ENCODE measurements at places on chromosomes 6 and 20. TPM values are rescaled to one million over a fixed set of nuclear protein-coding genes. Genes with fewer than 3 reads are reported as not detected.

The PRR18 gene
- total RNA-seq = not detected

The SUMO4 gene
- total RNA-seq = 1.6 TPM

GRCh38 chr20:54133434-54134427, 40.1 kb downstream of the CYP24A1 start:
- H3K27ac ChIP-seq = peak overlapping the region; percentile 97
- no peaks in the 10 kb centered on the region for H3K36me3 ChIP-seq
- H3K4me1 ChIP-seq = peaks cover 31% of the 10 kb centered on the region
- H3K4me3 ChIP-seq = no peak overlapping the region
- DNase-seq = peak; percentile 37
- no peaks in the 10 kb centered on the region for H3K27me3 ChIP-seq

GRCh38 chr20:39282619-39283092, 320.5 kb downstream of the DHX35 start:
- DNase-seq = no peak
- H3K36me3 ChIP-seq = no peaks in the 10 kb centered on the region
- no peaks in the 10 kb centered on the region for H3K27me3 ChIP-seq
- H3K4me3 ChIP-seq = no peak overlapping the region
- no peak overlapping the region for H3K27ac ChIP-seq

GRCh38 chr6:152727507-152727906, 23.1 kb upstream of the VIP start:
- H3K36me3 ChIP-seq = no peaks in the 10 kb centered on the region
- no peak overlapping the region for H3K4me3 ChIP-seq
- no peak for DNase-seq
- H3K27ac ChIP-seq = no peak overlapping the region
- no peaks in the 10 kb centered on the region for H3K27me3 ChIP-seq

- H3K27ac ChIP-seq = no peak overlapping the region
- H3K36me3 ChIP-seq = no peaks in the 10 kb centered on the region
- H3K27me3 ChIP-seq = no peaks in the 10 kb centered on the region
Observed at GRCh38 chr6:161251345-161251744, 22.5 kb downstream of the AGPAT4 start.
